Stimulated activated CD8-positive, alpha-beta memory T cell treated with anti-CD3 and anti-CD28 coated beads, Interleukin-12 subunit alpha, Interleukin-12 subunit beta, amount 100 ng/mL, for 1 hour (primary cell): ENCODE measurements at places on chromosomes 5 and 9.

DNA sequence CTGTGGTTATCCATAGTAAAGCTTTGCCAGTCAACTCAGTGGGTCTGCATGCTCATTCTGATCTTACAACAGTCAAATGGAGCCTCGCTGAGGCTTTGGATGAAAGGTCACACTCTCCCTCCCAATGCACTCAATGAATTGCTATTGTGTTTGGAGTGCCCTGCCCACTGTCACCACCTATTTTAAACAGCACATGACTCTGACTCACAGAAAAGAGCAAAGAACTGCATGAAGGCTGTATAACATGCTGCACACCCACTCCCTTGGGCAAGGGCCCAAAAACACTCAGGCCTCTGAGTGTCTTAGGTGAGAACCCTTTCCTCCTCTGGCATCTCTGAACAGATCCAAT lies 118.7 kb upstream of the CCDC112 start:
- no peak for DNase-seq

GRCh38 chr5:22693121-22693520 lies 160.0 kb downstream of the CDH12 start:
- no peak for DNase-seq

DNA sequence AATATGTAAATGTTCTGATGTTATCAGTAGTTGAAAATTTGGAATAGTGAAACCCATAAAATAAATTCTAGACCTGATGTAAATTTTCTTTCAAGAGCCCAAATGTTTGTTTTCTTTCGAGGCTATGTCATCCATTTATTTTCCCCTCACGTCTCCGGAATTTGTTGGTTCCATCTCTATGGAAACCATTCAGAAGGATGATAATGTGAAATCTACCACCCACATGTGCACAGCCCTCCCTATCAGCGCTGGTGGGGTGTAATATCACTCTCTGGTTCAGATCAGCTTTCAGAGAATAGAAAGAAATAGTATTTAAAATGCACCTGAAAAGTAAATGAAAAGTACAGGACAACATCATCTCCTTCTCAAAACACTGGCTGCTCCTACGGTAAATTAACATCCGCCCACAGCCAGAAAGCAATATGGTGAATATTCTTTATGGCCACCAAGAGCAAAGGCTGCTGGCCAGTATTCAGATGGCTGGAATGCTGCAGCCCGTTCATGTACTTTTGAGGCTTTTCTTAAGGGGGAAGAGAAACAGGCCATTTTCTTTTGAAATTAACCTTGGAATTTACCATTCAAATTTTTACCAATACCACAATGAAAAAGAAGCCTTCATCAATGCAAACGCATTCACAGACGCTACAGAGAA lies 28.5 kb downstream of the GLDC start:
- DNase-seq, result no peak

DNA sequence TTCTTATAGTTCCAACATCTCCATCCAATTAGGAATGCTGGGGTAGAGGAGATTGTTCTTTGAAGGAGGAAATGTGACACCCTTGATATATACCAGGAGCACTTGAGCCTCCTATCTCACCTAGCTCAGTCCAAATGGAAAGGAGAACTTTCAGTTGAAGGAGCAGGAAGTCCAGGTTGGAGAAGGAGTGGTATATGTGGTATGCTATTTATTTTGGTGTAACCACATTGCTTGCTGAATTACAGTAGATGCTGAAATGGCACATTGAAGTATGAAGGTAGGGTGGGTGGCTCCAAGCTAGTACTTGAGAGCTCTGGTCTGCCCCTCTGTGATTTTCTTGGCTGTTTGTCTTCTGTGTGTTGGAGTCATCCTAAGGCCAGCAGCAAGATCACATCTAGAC lies 6.1 kb downstream of the CSNK1G3 start:
- DNase-seq, result no peak

GRCh38 chr5:62596096-62596495 lies 17.5 kb downstream of the LRRC70 start:
- DNase-seq, result no peak

DNA sequence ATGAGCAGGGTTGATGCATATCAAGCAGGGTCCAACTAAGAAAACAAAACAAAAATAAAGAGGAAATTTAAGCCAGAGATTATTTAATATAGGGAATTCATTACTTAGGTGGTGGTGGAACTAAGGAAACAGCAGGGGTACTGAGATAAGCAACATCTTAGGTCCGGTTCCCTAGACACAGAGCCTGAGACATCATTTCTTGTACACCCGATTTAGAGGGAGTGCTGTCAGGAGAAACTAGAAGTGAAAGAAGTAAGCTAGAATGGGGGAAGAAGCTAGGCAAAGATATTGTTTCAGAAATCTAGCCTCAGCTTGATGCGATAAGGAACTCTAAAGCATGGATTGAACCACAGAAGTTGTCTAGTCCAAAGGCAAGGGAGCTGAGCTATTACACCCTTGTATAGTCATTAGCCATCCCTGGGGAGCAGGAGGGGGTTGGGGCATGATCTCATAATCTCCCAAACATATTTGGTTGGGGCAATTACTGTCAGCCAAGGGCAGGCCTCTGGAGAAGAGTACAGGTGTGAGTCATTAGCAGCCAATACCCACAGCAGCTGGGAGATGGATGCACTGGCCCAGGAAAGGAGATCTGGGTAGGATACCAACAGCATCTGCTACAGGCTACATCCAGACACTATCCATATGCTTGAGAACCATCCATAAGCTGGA lies 194.5 kb downstream of the ARL15 start:
- DNase-seq, result no peak

GRCh38 chr5:134813827-134814226 lies 31.9 kb upstream of the C5orf24 start:
- DNase-seq, result no peak

DNA sequence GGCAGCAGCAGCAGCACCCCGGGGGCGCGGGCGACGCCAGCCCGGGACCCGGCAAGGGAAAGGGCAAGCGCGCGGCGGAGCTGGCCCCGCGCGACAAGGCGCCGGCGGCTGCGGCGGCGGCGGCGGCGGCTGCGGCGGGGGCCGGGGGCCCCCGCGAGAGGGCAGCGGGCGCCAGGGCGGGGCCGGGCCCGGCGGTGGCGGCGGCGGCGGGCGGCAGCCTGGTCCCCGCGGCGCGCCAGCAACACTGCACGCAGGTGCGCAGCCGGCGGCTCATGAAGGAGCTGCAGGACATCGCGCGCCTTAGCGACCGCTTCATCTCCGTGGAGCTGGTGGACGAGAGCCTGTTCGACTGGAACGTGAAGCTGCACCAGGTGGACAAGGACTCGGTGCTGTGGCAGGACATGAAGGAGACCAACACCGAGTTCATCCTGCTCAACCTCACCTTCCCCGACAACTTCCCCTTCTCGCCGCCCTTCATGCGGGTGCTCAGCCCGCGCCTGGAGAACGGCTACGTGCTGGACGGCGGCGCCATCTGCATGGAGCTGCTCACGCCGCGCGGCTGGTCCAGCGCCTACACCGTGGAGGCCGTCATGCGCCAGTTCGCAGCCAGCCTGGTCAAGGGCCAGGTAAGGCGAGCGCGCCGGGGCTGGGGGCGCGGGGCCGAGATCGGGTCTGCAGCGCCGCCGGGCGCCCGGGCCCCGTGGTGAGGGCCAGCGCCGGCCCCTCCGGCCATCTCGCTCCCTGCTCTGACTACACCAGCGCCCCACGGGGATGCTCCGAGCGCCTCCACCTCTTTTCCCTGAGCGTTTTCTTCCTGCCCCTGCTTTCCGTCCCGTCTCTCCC lies at the start of gene UBE2QL1:
UBE2QL1 (plus strand) TSS at position 238 of the 843 bp plus-strand sequence; CDS start at position 273, 35 bp downstream.
- no peak for DNase-seq
